ENCODE measurements at places on chromosomes 2 and 18.

DNA sequence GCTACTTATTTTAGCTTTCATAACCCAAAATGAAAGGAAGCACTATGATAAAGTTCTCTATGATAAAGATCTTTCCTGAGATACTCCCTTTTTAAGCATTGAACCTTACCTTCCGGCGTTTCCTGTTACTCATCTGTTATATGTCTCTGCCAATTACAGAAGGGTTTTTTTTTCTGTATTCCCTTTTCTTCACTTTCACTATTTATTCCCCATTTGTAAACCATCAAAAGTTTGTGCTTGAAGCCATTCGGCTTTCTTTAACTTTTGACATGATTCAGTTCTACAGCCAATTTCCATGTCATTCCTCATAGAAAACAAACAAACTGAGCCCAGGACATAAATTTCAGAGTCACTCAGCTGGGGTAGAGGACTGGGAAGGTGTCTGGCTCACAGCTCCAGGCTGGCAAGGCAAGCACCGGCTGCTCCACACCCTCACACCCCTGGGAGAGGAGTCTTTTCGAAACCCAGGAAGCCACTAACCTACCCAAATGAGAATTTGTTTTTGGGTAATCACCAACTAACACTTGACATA is 429.4 kb upstream of the TRIB2 start:
- DNase-seq, result no peak

DNA sequence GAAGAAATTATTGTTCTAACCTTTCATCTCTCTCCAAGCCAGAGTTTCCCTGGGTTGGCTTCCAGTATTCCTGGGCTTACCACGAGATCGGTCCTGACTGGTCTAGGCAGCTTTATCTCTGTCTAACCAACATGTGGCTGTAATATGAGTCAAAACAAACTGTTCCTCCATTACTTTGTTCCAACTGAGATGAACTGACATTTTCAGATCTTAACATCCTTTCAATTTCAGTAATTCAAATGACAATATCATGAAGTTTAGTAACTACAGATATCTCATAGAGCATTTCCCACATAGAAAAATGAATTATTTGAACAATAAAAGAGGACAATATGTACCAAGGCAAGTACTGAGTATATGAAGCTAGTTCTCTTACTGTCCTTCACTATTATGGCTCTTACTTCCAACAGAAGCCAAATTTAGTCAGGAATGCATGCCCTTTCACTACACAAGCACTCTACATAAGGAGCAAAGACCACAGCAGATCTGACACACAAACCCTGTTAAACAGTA is 15.5 kb downstream of the SLC25A12 start:
- DNase-seq, result peak; percentile 2

DNA sequence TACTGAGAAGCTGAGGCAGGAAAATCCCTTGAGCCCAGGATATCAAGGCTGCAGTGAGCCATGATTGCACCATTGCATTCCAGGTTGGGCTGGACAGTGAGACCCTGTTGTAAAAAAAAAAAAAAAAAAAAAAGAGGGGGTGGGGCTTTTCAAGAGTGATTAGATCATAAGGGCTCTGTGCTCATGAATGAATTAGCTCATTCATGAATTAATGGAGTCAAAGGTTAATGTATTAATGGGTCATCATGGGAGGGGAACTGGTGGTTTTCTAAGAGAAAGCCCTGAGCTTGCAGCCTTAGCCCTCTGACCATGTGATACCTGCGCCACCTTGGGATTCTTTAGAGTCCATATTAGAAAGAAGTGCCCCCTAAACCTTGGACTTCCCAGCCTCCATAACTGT is 4.5 kb downstream of the SLC19A3 start:
- DNase-seq, result no peak

DNA sequence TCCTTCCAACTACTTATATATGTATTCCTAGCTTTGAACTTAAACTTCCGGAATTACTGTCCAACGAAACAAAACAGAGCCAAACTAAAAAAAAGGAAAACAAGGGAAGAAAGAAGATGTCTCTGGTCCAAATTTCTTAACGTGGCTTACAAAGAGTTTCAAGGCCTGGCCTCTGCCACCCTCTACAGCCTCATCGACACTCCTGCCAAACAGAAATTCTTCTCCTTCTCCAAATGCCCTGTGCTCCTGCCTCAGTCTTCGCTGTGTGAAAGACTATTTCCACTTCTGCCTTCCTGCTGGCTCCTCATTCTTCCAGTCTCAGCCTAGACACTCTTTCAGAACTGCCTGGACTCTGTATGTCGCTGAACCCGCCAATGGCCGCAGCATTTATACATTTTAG is 249.2 kb downstream of the TXNL1 start:
- DNase-seq, result no peak

GRCh38 chr2:171630812-171631626 is 56.2 kb upstream of the DYNC1I2 start:
- no peak for DNase-seq

DNA sequence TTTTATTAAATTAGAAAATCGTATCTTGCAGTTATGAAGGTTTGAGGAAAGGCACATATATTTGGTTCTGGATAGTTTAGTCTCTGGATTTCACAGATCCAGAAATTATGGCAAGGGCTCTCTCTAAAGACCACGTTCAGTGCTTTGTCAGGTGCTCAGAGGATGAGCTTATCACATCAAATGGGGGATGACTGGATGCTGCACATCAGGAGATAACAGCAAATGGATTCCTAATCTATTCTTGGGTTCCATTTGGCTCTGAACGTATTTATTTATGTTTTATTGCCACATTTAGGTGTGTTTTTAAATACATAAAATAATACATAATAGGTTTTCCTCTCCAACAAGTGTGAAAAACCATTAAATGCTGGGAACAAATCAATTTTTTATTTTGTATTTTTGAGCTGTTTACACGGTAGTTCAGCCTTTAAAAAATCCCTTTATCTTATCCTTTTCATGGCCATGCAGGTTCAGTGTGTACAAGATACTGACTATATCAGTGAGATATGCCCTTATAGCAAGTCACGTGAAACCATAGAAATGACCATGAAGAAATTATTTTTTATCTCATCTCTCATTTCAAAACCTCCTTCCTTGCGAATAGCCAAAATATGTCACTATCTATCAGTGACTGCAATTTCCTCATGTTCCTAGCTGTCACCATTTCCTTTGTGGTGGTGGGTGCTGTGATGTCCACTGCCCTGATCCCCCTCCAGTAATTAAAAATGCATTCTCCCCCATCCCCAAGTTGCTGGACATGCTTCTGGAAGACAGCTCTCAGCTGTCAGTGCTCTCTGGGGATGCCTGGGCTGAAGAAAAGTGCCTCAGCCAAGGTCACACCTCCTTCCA is 25.9 kb upstream of the CXCR4 start:
- DNase-seq, result no peak

DNA sequence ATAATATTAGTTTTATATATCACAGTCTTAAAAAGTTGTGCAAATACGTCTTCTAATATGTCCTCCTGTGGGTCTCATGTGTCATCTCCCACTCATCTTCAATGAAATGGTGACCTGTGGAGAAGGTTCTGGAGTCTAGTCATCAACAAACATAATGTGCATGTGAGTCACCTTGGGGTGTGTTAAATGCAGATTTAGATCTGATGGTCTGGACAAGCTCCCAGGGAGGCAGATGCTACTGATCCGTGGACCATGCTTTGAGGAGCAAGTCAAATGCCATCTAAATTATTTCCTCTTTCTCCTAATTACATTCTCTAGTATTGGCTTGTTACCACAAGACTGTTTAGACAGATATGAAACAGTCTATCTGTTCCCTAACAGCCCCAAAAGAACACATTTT is 210.9 kb downstream of the CD226 start:
- DNase-seq, result no peak

GRCh38 chr2:39780825-39781600 is 2.0 kb upstream of the THUMPD2 start:
- no peak for DNase-seq

GRCh38 chr18:54100920-54101470 is 123.5 kb downstream of the MBD2 start:
- DNase-seq, result peak; percentile 87

DNA sequence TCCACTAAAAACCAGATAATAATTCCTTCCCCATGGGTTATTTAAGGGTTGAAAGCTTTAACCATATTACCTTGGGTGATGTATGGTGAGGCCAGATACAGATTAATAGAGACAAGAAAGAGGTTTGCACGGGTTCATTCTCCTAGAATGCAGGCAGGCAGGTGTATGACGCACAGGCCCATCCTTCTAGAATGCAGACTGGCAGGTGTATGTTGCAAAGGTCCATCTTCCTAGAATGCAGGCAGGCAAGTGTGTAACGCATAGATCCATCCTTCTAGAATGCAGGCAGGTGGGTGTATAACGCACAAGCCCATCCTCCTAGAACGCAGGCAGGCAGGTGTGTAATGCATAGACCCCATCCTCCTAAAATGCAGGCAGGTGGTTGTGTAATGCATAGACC is 3.9 kb downstream of the RSAD2 start:
- DNase-seq, result no peak

GRCh38 chr2:25314514-25315315 is 27.0 kb downstream of the DNMT3A start:
- peak; percentile 28 for DNase-seq

DNA sequence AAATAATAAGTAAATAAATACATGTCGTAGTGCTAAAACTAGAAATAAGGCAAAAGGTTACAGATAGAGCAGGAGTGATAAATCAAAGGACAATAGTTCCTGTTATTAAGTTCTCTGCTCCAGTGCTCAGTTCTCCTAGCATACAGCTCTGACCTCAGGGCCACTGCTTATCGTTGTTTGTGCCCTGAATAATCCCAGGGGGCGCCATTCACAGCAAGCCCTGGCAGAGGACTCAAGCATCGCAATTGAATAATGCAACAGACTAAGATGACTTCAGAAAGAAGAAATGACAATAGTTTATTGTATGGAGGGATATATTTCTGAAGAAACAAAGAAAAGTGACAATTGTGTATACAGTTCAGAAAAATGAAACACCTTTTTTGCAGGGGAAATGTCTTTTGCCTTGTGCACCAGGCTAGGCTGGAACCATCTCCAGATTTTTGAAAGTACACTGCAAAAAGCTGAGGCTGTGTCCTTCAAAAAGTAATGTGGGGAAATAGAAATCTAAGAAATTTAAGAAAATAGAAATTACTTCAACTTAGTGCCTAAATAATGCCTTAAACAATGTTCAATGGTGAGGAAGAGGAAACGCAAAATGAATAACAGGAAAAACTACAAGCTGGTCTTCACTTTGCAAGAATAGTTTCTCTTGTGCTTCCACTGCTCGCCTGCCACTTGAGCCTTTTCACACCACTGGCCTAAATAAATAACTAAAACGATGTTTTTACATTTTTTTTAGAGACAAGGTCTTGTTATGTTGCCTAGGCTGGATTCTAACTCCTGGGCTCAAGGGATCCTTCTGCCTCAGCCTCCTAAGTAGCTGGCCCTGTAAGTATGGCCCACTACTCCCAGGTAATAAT is 19.0 kb upstream of the CCNYL1 start:
- no peak for DNase-seq

- DNase-seq, result no peak
Observed at GRCh38 chr18:4587204-4587603, 132.1 kb upstream of the DLGAP1 start.

GRCh38 chr2:96555146-96555610 is 18.6 kb downstream of the ARID5A start:
- DNase-seq, result no peak

GRCh38 chr2:98137196-98137595 is 50.2 kb downstream of the VWA3B start:
- DNase-seq, result no peak

GRCh38 chr2:65232636-65233035 is 5.0 kb downstream of the ACTR2 start:
- no peak for DNase-seq

DNA sequence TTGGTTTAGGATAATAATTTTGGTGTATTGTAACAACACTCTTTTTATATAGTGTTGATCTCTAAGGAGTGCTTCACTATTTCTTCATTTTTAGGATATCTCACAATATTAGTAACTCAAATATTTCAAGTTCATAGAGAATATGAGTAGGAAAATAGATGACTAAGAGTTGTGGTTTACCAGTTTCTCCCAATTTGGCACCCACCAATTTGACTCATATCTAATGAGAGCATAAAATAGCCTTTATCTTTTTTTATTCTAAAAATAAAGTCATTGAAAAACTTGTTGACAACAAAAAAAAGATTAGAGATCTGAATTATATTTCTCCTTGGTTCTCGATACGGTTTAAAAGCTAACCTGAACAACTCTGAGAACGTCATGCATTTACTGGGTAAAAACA is 204.0 kb downstream of the PARD3B start:
- no peak for DNase-seq

GRCh38 chr18:9429662-9429993 is 45.7 kb upstream of the RALBP1 start:
- no peak for DNase-seq

- DNase-seq, result no peak
Observed at GRCh38 chr2:88606371-88607030, 20.8 kb downstream of the EIF2AK3 start.

DNA sequence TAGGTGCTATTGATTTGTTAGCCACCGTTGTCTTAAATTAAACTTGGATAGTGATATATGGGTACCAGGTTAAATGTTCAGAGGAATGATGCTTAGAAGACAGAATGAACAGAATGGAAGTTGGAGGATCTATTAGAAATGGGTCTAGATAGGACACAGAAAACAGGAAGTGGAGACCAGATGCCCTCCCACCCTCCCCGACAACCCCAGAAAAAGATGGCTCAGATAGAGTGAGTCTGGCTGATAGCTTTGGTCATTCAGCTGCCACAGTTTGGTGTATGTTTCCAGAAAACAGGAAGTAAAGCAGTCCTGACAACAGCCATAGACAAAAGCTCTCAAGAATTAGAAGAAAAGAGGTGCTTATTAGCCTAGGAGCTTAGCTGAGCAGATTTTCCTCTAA is 71.5 kb upstream of the DSG1 start:
- no peak for DNase-seq

DNA sequence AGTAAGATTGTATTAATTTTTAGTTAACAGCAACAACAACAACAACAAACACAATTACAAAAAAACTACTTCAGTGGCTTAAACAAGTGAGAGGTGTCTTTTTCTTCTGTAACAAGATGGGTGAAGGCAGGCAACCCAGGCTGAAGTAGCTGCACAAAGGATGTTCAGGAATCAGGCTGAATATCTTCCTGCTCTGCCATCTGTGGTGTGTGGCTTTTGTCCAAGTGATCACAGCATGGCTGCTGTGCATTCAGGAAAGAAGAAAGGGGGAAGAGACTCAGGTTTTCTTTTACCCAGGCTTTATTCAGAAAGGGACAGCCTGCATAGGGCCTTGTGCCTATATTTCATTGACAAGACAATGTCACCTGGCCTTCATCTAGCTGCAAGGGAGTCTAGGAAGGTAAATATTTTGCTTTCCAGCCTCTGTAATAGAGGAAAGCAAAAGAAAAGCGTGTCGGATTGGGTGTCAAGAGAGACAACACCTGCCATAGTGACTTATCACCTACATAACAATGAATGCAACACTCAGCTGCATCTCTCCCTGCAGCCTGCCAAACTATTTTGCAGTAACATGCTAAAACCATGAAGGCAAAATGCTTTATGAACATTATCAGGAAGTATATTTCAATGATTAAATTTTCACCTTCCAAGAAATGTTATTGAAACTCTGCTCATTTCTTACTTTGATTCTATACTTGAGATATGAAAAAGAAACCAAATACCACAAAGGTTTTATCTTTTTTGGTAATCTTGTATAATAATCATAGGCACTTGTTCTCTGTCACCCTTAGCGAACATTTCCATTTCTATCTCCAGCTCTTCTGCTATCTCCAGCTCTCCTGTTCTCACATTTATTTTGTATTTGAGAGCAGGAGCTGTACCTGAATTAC is 14.6 kb downstream of the G6PC2 start:
- DNase-seq, result peak; percentile 72

- no peak for DNase-seq
Observed at GRCh38 chr2:238103465-238104225, 3.5 kb downstream of the ESPNL start.

Data from NCI-H524 (cell line).